Caco-2 (cell line): ENCODE measurements at places on chromosomes 3 and 15. TPM values are rescaled to one million over a fixed set of nuclear protein-coding genes. Genes with fewer than 3 reads are reported as not detected.
A peak's percentile ranks its signal among the peaks of the same experiment; 100 is the strongest.

- no peak for DNase-seq
Observed at GRCh38 chr3:186757214-186757613, 26.2 kb upstream of the EIF4A2 start.

DNA sequence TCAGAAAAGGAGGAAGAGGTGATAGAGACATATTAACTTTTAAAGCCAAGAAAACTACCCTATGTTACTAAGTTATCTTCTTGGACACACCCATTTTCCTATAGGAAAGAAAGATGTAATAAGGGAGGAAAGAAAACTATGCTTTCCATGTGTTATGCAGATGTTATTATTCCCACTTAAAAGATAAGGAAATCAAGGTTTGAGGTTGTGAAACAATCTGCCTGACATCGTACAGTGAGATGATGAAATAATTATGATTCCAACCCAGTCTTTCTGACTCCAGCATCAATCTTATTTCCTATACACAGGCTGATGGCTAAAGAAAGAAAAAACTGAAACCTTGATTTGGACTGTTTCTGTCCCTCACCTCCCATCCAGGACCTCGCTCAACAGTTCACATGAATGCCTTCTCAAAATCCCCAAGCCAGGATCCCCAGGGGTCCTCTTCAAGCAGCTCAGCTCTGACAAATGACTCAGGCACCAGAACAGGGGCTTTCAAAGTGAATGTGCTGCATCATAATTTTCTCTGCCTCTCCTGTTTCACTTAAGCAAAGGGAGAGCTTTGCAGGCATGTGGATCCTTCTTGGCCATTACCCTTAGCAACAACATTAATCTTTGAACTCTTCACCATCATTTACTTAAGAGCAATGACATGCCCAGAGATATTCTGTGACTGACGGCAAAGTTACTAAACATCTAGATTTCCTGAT is 12.4 kb upstream of the EID1 start:
- DNase-seq = no peak

DNA sequence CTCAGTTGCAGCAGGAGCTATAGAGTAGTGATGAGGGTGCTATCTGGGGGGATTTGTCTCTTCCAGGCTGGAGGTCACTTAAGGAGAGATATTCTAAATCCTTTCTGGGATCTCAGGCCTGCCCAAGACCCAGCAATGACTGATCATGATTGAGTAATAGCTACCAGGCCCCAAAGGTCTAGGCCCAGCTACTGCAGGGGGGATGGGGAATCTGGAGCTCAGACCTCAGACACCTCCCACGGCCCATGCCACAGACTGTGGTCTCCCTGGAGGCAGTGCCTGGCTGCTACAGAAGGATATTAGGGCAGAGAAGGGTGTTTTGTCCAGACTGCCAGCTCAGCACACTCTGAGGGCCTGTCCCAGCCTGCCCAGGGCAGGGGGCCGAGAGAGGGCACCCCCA is 6.9 kb downstream of the SLC38A3 start:
- DNase-seq = no peak

DNA sequence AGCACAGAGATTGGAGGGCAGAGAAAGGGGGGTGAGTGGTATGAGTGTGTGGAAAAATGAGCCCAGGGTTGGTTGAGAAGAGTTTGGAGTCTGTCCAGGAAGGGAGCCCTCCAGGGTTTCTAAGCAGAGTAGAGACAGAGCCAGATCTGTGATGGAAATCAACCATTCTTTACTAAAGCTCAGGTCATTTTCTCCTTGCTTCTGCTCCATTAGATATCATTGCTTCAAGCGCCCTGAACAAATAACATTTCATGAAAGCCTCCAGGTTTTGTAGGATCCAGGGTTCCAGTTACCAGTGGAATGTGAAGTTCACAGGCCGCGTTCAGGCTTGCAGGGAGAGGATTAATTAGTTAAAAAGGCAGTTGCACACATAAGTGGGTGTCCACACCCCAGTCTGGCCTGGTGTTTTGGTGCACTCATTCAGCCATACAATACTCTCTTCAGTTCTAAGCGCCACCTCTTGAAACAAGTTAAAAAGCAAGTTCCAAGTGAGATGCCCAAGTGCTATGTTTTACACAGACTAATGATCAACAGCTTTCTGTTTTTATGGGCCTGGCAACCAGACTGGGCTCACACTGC is 16.4 kb upstream of the BOC start:
- DNase-seq = no peak

DNA sequence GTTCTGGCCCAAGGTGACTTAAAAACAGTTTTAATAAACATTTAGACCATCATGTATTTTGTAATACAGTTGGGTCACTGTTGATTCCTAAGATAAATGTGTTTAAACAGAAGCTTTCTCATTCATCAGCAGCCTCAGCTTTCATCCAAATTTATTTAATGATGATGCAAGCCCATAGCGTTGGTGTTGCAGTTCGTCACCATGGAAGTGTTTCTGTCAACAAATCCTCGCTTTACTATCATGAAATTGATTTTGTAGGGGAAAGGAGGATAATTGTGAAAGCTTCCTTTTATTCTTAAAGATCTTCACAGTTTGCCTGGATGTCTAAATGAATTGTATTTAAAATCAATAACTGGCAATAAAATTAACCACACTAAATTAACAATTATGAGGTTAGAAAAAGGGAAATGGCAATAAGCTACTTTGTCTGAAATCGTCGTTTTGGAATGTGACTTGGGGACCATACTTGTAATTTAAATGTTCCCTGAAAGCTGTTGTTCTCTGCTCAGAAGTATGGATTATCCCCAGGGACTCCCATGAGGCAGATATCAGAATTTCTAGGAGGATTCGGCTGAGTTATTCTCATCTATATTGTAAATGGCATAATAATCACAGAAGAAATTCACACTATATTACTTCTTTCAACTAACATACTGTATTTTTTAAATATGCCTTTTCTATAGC is 29.0 kb downstream of the CMSS1 start:
- DNase-seq = no peak

DNA sequence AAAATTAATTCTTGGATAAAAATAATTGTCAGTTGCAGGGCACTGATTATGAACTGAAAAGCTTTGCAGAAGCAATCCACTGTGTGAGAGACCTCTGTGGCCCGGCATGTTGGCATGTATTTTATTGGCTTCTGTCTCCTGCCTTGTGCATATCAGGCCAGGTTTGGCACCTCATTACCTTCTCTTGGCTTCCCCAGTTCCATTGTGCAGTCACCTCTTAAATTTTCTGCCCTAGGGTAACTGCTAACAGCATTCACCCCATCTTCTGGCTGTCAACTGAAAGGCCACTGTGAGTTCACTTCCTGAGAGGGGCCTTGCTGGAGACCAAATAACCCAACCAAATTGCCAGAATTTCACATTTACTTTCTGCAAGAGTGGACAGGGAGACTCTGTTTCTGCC is 92.7 kb upstream of the RARB start:
- no peak for DNase-seq

DNA sequence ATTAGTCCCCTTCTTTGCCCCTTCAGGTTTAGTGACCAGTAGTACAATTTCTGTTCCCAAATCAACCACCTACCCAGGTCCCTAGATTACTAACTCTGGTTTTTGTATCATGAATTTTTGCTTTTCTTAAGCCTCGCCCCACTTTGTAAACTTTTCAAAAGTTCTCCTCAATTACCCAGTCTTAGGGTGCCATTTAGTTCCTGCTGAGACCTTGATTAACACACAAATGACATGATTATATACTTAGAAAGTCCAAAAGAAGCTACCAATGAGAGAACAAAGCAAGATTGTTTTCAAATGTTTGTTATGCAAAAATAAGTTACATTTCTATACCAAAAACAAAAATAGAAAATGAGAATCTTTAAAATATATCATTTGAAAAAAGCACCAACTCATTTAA is 594.4 kb downstream of the SQOR start:
- DNase-seq = no peak

DNA sequence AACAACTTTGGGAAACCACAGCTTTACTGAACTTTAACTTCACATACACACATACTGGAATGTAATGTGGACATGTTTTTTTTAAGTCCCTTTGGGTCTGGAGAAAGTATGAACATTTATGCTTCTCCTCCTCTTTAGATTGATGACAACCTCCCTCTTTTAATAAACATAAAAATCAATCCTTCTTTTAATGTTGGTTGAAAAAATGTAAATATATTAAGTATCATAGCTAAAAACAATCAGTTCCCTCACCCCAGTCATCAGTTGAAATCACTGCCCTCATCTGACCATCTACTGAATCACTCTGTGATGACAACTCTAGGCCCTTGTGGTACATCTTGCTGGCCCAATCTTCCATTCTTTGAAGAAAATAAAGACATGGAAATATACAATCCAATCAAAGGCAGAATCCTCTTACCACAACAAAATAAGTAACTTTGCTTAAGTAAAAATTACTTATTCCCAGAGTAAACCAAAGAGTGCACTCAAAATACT is 6.4 kb downstream of the AAGAB start:
- no peak for DNase-seq

GRCh38 chr3:66463730-66464511 is 36.9 kb downstream of the LRIG1 start:
- DNase-seq = no peak

GRCh38 chr15:63374686-63375520 is 6.7 kb downstream of the CA12 start:
- DNase-seq = no peak

DNA sequence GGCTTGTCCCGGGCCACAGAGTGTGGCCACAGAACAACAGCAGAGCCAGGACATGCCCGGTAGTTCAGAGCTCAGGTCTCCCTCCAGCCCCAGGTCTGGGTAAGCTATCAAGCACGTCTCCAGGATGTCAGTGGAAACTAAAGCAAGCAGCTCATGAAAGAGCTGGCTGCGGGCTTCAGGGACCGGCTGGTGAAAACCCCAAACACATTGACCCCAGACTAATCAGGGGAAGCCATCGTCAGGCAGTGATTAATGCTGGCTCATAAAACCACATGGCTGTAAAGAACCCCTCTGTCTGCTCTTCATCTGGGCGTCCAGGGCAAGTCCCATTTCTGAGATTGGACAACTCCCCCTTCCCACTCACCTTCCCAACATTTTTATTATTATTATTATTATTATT is 37.8 kb downstream of the LMCD1 start:
- no peak for DNase-seq

DNA sequence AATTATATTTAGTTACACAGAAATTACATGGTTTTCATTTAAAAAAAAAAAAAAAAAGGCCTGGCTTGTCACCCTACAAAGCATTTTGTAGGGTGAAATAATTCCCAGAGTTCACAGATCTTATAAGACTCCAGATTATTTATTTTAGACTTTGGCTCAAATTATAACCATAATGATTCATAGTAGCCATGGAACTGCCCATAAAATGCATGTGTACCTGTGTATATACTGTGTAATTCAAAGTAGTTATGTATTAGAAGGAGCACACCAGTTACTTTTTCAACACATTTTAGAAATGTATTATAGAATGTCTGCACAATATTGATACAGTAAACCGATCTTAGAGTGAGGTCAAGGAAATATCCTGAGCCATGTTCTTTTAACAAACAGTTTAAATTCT is 975.6 kb downstream of the GBE1 start:
- no peak for DNase-seq

- no peak for DNase-seq
Observed at GRCh38 chr3:59783468-59783988, 733.7 kb upstream of the CFAP20DC start.

- DNase-seq = no peak
Observed at GRCh38 chr3:28973609-28974008, 307.3 kb upstream of the RBMS3 start.

DNA sequence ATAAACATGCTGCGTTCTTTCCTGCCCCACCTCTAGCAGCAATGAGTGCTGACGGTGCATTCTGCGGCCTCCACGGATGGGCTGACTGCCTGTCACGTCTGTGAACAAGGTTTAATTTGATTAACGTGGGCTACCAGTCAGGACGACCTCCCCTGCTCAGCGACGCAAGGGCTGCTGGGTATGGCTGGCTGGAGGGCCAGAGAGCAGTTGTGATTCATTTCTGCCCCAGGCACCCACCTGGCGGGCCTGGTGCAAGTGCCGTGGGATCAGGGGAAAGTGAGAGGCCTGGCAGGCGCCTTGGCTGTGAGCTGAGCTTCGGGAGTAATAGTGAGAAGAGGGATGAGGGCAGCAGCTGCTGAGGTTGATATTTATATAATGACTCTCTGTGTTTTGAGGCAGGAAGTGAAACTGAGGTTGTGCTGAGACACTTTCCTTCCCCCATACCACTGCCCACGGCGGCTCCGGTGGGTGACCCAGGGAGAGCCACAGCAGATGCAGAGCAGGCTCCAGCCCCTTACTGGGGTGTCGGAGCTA is 190.4 kb upstream of the BCL6 start:
- DNase-seq = no peak

DNA sequence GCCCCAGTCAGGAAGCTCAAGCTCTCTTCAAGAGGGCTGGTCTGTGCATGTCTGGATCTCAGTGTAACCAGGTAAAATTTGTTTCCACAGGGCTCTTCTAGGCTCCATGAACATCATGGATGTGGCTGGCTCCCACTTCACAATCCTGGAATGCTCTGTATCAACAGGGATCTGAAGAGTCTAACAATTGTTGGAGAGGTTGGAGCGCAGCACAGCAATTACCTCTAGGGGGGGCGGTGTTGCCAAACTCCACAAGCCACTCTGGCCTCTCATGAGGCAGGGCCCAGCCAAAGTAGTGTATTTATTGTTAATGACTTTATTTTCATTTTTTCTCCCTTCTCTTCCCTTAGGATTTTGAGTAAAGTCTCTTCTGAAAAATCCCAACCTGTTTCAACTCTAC is 6.1 kb upstream of the EIF2B5 start:
- peak; percentile 59 for DNase-seq

DNA sequence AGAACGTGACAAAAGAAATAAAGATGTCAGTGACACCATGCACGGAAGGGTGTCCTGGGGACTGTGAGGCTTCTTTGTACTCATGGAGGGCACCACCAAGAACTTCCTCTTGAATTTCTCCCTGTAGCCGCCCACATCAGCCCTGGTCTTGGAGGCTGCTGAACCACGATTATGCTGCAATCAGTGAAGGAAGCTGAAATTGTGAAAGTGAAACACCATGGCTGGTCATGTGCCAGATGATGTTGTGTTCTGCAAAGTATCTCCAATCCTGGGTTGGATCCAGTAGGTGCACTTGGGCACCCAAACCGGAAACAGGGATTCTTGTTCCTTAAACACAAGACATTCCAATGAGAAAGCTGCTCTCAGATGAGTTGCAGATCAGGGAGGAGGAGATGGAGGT is 104.4 kb upstream of the GOLGA6L6 start:
- no peak for DNase-seq

- DNase-seq = no peak
Observed at GRCh38 chr15:46394463-46394862, 759.6 kb downstream of the SQOR start.

GRCh38 chr3:107218864-107219269 is 158.4 kb upstream of the CCDC54 start:
- no peak for DNase-seq

GRCh38 chr15:90730290-90730689 is 13.1 kb downstream of the BLM start:
- no peak for DNase-seq

- no peak for DNase-seq
Observed at GRCh38 chr3:14609506-14609905, 42.1 kb upstream of the CCDC174 start.

ANKUB1 gene
- not detected in 2 replicates for total RNA-seq

IL5RA gene
- total RNA-seq = 0.09 and 0.23 TPM in 2 replicates

RBMS3 gene
- total RNA-seq = 7.4 and 9.2 TPM in 2 replicates

XCR1 gene
- total RNA-seq = not detected in 2 replicates

EPHB3 gene
- total RNA-seq = 5.6 and 6.9 TPM in 2 replicates

AGBL1 gene
- total RNA-seq = not detected in 2 replicates
